Fibroblast of lung (primary cell): ENCODE measurements at places on chromosomes 1 and 21. TPM values are rescaled to one million over a fixed set of nuclear protein-coding genes. Genes with fewer than 3 reads are reported as not detected.

Gene DYNLT5
- total RNA-seq, result under 0.01 and 0.50 TPM in 2 replicates

DNA sequence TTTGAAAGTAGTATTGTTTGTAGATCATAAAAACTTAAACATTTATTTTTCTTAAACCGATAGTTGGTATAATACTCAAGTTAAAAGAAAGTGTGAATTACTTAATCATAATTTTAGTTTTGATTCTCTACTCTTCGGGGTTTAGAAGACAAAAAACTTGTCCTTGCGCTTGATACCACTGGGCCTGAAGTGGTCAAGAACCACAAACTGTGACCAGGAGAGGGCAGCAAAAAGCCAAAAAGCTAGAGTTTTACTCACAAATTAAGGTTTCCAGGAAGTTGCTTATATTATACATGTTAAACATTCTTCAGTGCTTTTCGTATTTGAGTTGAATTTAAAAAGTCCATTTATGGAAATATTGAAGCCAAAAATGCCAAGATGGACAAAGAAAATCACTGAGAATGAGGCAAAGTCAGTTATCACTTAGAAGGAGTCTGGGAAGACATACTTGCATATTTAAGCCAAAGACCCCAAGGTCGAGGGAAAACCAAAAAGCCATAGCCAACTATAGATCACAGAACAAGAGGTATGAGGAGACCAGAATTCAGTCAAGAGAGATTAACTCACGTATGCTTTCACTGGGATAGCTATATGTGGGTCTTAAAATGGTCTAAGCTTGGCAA is 34.2 kb downstream of the EFCAB7 start:
- no peaks in the 10 kb centered on the region for H3K4me1 ChIP-seq
- H3K4me3 ChIP-seq, result no peak overlapping the region
- peak; percentile 20 for DNase-seq
- no peaks in the 10 kb centered on the region for H3K36me3 ChIP-seq
- no peaks in the 10 kb centered on the region for H3K27me3 ChIP-seq

Gene GRIK3
- not detected in 2 replicates for total RNA-seq

- no peak for DNase-seq
- no peaks in the 10 kb centered on the region for H3K36me3 ChIP-seq
- no peak overlapping the region for H3K27ac ChIP-seq
- H3K4me3 ChIP-seq, result no peak overlapping the region
These were observed 232.0 kb upstream of the VAMP3 start for GRCh38 chr1:7538849-7539768.

Gene IVNS1ABP
- 20.0 and 23.8 TPM in 2 replicates for total RNA-seq

DNA sequence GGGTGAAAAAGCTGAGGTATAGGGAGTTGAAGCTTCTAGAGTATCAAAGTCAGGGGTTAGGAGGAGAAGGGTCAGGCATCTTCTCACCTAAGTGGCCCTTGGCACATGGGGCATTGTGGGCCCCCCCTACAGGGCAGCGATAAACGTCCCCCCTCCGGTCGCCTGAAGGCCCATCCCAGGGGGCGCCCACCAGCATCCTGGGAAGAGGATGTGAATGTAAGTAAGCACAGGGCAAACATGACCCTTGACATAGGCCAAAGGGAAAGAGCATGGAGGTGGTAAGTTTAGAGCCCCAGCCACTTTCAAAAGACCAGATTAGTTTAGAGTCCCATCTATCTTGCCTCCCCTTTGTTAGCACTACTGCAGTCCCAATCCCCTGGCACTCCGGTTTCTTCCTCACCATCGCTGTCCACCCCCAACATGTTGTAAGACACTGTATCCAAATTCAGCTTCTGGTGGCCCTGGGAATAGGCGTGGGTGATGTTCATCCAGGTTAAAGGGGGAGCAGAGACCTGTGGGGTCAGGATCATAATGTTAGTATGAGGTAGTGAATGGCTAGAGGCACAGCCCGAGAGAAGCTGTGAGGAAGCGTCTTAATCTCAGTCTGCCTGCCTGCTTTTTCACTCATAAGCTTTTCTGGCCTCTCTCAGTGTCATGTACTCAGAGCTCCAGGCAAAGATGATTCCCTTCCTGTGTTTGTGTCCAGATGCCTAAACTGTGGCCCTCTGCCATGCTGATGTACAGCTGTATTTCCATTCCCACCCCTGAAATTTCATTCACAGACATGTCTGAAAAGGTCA is 2.7 kb downstream of the ITGA10 start:
- H3K27me3 ChIP-seq, result no peaks in the 10 kb centered on the region
- peaks cover 6% of the 10 kb centered on the region for H3K36me3 ChIP-seq
- H3K4me1 ChIP-seq, result peaks cover 8% of the 10 kb centered on the region
- DNase-seq, result no peak
- no peak overlapping the region for H3K27ac ChIP-seq
- no peak overlapping the region for H3K4me3 ChIP-seq

Gene OR2T5
- not detected in 2 replicates for total RNA-seq

Gene NIT1
- 24.7 and 30.6 TPM in 2 replicates for total RNA-seq

Gene LRRN2
- 0.26 TPM in 1 of 2 replicates, not detected in the other for total RNA-seq

GRCh38 chr1:183106746-183107145 is 79.3 kb upstream of the LAMC2 start:
- DNase-seq, result peak; percentile 38
- H3K4me1 ChIP-seq, result peaks cover 13% of the 10 kb centered on the region
- H3K36me3 ChIP-seq, result peaks cover 7% of the 10 kb centered on the region
- peak overlapping the region; percentile 30 for H3K27ac ChIP-seq
- H3K27me3 ChIP-seq, result no peaks in the 10 kb centered on the region

- H3K36me3 ChIP-seq, result no peaks in the 10 kb centered on the region
- peak; percentile 2 for DNase-seq
- H3K27me3 ChIP-seq, result no peaks in the 10 kb centered on the region
- H3K4me1 ChIP-seq, result no peaks in the 10 kb centered on the region
- no peak overlapping the region for H3K27ac ChIP-seq
- H3K4me3 ChIP-seq, result no peak overlapping the region
These were observed 37.8 kb upstream of the VAMP3 start for GRCh38 chr1:7733276-7733675.

Gene S100A14
- 0.26 and 0.33 TPM in 2 replicates for total RNA-seq
